ENCODE measurements at places on chromosomes 11 and 22.

DNA sequence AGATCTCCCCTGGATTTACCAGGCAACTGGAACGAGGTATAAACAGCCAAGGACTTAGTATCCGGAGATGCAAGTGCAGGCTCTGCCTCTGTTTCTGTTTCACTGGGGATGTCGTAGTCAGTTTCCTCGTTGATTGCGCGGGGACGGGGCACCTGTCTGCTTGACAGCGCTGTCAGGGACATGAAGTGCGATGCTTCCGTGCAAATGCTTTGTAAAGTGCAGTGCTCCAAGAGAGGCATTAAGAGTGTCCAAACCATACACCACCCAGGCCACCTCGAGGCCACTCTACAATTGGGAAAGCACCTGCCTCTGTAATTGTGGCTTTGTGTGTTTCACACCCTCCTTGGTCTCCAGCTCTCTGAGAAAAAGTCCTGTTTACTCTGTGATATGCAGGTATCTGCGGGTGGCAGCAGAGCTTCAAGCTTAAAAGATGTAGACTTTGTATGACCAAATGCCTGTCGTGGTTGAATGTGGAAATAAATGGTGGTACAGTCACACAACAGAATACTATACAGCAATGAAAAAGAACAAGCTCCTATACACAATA lies 18.6 kb upstream of the CD5 start:
- no peak for DNase-seq

DNA sequence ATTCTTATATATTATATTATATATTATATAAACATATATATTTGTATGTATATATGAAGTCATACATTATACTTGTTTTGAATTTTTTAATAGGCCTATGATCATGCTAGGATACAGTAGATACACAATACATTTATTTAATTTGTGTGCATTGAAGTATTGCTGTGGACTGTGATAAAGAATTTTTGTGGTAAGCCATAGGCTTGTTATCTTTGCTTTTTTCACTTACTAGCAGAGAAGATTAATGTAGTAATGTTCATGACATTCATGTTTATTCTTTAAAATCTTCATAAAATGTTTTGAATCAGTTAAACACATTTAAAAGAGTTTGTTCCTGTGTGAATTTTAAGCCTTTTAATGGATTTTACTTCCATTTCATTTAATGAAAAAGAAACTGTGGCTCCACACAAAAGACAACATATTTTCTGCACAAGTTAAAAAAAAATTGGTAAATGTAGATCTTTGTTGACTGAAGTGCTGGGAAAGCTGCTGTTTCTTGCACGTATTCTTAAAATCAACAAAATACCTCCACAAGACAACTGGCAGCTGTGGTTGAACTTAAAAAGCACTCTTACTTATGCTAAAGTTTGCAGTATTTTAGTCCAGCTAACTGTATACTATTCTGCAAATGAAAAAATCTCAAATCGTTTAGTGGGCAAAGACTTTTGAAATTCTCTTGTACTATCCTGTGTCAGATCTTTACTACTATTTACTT lies 156.2 kb downstream of the TMEM135 start:
- DNase-seq, result no peak

DNA sequence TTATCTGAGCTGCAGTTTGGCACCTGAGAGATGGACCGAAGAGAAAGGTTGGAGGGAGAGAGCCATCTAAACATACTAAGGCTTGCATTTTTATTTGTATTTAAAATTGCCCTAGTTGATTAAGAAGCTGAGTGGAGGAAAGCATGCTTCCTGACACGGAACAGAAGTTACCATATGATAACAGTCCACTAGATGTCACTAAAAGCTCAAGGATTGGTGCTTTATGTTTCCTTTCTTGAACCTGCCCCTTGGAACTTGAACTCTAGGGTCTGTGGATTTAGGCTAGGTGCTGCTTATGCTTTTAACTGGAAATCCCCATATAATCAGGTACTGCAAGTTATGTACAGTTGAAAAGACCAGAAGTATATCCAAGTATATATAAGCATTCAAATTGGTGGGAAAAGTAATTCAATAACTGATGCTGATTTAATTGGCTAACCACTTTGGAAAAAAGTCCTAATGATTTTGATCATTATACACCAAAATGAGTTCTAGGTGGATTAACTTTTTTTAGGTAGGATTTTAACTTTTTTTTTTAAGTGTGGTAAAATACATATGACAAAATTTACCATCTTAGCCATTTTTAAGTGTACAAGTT lies 9.5 kb downstream of the RBMXL2 start:
- DNase-seq, result peak; percentile 51

DNA sequence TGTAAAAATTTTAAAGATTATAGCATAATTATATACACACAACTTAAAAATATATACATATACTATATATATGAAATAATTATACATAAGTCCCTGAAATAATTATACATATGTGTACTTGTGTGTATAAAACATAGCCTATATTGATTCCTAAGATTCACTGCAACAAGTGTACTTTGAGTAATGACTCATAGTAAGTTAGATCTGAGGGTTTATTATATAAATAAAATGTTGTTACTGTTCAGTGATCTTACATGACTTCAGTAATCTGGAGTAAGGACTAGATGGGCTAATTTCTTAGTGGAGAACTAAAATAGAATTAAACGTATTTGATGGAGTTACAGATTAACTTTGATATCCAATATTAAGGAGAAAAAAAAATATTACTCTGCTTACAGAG lies 350.5 kb downstream of the CNTN5 start:
- no peak for DNase-seq

DNA sequence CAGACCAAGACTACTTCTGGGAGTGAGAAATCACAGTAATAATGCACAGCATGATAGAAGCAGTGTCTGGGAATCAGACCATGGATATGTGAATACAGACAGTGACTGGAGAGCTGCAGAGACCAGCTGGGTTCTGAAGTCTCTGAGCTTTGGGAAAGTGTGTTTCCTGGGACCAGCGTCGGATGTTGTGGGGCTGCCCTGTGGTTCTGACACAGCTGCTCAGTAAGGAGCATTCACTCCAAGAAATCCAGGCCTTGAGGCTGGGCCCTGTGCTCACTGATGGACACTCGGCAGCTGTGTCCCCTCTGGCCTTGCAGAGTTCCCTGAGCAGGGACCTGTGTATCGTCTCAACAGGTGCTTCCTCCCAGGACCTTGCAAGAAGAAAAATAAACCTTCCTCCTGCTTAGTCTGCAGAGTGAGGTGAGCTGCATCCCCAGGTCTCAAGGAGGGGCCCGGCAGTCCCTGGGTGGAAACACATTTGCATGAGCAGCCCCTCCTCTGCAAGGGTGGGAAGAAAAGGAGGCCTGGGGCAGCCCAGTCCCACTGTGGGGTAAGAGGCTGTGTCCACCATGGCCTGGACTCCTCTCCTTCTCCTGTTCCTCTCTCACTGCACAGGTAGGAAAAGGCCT lies 107.9 kb downstream of the VPREB1 start:
- no peak for DNase-seq

DNA sequence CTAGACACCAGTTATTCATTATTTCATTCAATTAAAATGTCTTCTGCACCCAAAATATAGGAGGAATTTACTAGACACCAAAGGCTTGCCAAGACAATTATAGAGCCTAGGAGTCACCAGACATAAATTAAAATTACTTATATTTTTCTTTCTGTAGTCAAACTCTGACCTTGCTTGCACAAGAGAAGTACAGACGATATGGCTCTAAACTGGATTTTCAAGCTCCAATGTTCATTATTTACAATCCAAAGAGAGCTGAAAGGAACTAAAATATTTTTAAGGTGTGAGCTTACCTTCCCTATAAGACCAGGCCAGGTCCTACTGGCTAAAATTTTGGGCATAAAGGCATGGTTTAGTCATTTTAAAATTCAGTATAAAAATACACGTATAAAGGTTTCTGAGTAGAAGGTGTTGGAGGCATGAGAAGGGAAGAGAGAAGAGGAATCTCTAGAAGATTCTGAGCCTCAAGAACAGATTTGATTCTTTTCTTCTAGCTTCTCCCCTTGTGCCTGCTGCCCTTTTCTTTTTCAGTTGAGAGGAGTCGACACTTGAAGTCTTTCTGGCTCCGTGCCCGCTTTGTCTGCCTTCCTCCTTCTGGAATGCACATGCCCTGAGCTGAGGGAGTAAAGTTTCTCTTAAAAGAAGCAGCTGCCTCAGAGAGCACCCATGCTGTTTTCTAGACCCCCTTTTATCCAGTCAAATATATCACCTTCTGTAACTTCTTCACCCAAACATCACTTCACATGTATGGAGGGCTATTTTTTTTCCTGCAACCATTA lies 13.5 kb downstream of the C11orf97 start:
- DNase-seq, result peak; percentile 40

- no peak for DNase-seq
Measured at GRCh38 chr11:112401036-112401769, 140.5 kb upstream of the PLET1 start.

- no peak for DNase-seq
Measured at GRCh38 chr11:131612533-131612932, 242.1 kb downstream of the NTM start.

Measured in ACHN (cell line).